LHCN-M2 (cell line): ENCODE measurements at places on chromosomes 4 and X. TPM values are rescaled to one million over a fixed set of nuclear protein-coding genes. Genes with fewer than 3 reads are reported as not detected.
A peak's percentile ranks its signal among the peaks of the same experiment; 100 is the strongest.

Gene HS3ST1
- under 0.01 and 0.06 TPM in 2 replicates for total RNA-seq

Gene SAGE1
- not detected in 2 replicates for total RNA-seq

Gene ABCE1
- 183 and 197 TPM in 2 replicates for total RNA-seq

Gene MOSPD2
- 9.8 and 11.3 TPM in 2 replicates for total RNA-seq

Gene GAGE12F
- not detected in 2 replicates for total RNA-seq

- DNase-seq = no peak
Measured at GRCh38 chr4:152635851-152636250, 43.9 kb downstream of the TMEM154 start.

GRCh38 chr4:70306076-70306475, 28.7 kb upstream of the CABS1 start:
- no peak for DNase-seq

DNA sequence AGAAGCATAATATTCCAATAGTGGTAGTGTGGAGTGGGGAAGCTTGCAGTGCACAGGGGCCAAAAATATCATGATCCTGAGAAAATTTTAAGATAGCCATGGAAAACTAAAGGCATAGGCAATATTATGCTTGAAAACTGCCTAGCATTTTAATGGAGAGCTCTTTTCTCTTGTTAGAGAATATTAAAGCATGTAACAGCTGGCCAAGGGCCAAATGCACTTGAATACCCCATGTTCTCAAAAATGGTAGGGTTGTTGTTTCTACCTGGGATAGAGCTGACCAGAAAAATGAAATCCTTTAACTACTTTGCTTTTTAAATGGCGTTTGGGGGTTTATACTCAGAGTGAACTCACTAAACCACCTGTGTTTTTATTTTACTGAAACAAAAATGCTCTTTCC, 739.6 kb upstream of the SLIT2 start:
- no peak for DNase-seq

DNA sequence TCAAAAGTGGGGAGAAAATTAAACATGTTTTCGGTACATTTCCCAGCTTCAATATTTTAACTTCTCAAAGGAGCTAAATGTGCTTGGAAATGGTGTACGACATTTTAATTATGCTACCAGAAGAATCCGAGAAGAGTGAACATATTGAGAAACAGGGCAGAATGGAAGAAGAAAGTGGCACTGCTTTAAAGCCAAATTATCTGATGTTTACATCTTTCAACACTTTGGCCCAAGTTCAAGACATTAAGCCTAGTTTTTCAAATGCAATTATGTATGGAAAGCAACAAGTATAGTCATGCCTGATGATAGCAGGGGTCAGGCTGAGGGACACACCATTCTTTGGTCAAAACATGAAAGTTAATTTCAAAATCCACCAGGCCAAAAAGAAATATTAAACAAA, 577.9 kb upstream of the ZFP42 start:
- no peak for DNase-seq

DNA sequence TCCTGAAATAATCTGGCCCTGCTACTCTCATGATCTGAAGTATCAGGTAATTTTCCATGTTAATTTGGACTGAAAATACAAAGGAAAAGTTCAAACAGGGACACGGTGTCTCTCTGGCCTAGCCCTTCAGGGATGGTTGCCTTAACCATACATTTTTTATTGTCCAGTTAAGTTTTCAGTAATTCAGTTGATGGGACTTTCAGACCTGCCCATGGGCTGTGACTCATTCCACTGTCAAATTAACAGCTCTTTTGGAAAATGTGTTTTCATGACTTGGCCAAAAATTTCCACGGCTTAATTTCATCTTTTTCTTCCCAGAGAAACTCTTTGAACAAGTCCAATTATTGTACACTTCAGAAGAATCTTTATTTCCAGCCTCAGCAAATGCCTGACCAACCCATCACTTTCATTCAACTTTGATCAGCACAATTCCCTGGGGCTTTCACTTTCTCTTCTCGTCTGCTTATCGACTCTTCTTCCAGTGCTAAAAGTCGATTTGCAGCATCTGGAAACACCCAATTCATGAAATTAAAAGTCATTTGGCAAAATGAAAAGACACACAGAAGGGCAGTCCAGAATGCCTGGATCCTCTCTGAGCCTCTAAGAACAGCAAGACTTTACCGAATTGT, 293.9 kb downstream of the RAB28 start:
- no peak for DNase-seq

GRCh38 chrX:25976683-25977310, 161.3 kb upstream of the MAGEB18 start:
- DNase-seq = no peak

DNA sequence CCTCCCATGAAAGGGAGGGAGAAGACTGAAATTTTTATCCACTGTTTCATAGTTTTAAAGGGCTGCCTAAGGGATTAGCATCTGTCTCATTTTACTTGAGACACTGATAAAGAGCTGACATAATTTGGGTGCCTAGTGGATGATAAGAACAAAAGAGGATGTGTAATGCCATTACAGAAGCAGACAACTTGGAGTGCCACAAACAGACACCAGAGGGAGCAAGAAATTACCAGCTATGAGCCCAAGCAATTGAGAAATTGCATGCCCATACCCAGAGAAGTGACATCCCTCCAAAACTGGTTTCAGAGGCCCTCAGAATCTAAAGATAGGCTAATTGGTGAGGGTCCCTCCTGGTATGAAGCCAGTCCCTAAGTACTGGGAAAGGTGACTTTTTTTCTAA, 38.5 kb upstream of the POU3F4 start:
- DNase-seq = no peak

GRCh38 chrX:11792461-11793421, 34.7 kb downstream of the MSL3 start:
- DNase-seq = no peak

- peak; percentile 61 for DNase-seq
Measured at GRCh38 chr4:13892739-13893105, 265.2 kb upstream of the BOD1L1 start.

GRCh38 chrX:136386173-136386572, 85.4 kb downstream of the ADGRG4 start:
- DNase-seq = no peak

- peak; percentile 99 for DNase-seq
Measured at GRCh38 chr4:15695240-15695699, 7.6 kb upstream of the BST1 start.

GRCh38 chr4:25030277-25031076, at the start of gene LGI2:
LGI2 (minus strand) TSS chr4:25030946; CDS start chr4:25030693, 253 bp downstream.
- DNase-seq = no peak

GRCh38 chrX:636981-637659, 6.5 kb downstream of the SHOX start:
- no peak for DNase-seq

GRCh38 chrX:46811121-46811520, 25.7 kb upstream of the RP2 start:
- DNase-seq = no peak

GRCh38 chr4:154709550-154709949, 34.2 kb upstream of the LRAT start:
- peak; percentile 3 for DNase-seq

DNA sequence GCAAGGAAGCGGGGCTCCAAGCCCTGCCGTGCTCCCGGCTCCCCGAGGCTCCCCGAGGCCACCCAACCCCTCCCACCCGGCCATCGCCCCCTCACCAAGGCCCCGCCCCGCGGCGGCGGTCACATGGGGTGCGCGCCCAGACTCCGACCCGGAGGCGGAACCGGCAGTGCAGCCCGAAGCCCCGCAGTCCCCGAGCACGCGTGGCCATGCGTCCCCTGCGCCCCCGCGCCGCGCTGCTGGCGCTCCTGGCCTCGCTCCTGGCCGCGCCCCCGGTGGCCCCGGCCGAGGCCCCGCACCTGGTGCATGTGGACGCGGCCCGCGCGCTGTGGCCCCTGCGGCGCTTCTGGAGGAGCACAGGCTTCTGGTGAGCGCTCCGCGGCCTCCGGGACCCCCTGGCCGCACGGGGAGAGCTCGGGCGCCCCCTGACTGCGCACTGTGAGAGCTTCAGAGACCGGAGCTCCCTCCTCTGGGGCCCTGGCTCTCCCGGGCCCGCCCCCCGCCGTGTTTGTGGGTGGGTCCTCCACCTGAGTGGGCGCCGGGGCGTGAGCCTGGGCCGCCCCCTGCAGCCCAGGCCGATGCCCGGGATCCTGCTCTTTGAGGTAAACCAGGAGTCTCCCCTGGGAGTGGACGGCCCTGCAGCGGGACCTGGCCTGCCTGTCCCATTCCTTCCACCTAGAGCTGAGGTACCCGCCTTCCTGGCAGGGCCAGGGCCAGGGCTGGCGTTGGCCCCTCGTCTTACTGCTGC, at the start of gene IDUA:
Gene IDUA, plus strand, starts transcription at position 166 of the 745 bp plus-strand sequence. Its CDS starts 41 bp downstream, at position 207.
- DNase-seq = peak; percentile 63
